ENCODE measurements at places on chromosomes 2 and 18.

DNA sequence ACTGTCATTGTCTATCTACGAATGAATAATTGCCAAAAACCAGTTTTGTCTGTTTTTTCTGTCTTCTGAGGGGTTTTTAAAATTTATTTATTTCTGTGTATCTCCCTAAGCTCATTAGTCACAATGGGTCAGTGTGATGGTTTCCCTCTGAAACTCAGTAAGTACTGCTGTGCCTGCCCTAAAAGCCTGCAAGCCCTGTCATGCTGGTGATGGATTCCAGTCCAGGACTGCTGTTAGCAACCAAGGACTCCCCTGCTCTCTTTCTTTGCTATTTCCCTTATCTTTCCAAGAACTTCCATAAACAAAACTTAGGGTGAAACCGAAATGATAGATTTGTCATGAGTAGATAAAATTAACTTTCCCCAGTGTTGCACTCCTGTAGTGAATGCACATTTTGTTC, 11.8 kb upstream of the DSG2 start:
- no peak for DNase-seq

DNA sequence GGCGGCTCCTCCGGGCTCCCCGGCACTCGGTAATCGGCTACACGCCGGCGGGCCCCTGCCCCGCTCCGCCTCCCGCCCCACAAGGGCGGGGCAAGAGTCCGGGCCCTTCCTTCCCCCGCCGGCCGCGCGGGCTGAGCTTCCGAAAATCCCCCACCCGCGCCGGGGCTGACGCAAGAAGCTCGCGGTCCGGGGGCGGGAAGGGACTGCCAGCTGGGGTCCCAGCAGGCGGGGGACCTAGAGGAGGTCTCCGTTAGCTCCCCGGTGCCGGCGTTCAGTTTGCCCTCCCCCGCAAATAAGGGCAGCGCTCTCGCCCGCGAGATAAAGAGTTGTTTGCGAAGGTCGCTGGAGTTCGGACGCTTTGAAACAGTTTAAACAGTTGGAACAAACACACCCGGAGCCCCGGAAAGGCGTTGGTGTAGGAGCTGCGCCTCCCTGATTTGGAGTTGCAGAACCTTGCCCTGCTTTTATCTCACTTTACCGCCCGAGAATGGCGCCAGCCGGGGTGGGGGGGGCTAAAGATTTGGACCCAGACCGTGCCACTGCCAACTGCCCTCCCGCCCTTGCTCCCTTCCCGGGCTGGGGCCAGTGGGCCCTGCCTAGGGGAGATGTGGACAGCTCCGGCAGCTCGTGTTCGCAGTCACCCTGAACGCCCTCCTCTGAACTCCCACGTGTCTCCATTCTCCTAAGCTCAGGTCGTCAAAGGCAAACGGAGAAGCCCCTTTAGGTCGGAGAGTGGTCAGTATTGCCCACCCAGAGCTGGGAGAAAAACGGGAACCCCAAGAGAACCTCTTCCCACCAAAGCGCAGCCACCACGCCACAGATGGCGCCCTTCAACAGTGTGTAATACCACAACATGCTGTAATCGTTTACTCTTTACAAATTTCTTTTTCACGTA, at the start of gene NFE2L2:
TSS of gene NFE2L2 (minus strand) at position 35 of the 895 bp plus-strand sequence. CDS start 151 bp downstream, outside the sequence.
- DNase-seq = peak; percentile 77

DNA sequence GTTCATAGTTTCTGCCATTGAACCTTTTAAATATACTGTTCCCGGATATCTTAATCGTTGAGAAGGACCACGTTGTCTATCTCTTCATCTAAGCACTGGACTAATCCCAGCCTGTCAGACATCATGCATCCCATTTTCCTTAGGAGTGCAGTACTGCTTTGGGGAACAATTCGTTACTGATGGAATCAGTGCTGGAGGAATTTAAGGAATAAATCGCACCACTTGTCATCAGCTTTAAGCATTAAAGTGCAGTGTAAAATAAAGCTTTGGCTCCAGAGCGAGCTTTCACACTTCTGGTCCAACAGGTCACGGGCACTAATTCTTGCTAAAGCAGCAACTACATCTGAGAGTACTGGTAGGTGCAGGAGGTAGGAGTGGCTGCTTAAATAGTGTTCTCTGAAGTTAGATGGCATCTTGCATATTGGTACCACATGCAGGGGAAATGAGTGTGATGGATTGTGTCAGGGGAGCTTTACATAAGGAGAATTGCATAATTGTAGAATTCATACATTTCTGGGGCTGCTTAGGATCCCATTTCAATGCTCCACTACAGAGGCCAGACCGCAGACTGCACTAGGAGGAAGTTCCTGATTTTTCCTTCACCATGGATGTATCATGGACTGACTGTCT, 105.7 kb upstream of the RASGRP3 start:
- DNase-seq = no peak

DNA sequence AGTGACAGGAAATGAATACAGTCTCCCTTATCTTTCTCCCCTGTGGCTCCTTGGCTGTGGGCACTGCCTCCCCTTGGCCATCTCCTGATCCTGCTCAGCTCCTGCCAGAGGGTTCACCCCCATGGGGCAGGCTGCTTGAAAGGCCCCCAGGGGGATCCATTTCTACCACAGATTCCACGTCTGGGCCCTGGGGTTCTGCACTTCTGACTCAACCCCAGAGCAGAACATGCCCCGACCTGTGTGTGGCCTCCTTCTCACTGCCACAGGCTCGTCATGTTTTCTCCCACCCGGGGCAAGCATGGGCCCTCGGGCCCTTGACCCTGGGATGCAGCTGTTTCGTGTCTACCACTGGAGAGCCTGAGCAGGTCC, 122.2 kb downstream of the ACKR3 start:
- DNase-seq = no peak

DNA sequence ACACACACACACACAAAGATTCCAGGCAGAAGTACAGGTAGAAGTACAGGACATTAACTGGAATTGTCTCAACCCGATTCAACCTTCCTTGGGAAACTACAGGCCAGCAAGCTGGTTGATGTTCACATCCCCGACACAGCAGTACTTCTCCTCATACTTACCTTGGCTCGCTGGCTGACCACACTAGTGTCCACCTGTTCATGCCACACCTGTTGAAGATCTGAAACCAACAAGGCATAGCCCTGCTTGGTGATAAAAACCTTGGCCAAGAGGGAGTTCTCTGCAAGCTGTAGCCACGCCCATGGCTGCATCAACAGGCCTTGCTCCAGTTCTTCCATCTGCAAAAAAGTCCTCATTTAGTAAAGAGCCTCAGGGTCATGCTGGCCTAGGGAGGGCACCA, 2.6 kb downstream of the NHEJ1 start:
- DNase-seq = no peak

- DNase-seq = peak; percentile 5
Measured at GRCh38 chr2:151361674-151362370, 4.4 kb downstream of the TNFAIP6 start.

DNA sequence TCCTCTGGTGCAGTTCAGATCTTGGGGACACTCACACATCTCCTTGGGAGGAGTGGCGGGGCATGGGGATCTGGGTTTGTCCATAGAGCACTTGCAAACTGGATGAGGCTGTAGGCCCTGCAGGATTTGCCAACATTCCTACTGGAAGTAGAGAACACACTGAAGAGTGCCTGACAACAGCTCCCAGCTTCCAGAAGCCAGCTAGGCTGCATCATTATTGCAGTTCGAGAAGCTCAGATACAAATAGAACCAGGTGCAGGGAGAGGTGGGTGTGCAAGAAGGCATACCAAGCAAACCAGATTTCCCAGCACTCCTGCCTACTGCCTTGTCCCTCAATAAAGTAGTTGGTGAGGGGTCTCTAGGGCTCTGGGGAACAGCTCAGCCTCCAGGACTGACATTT, 52.5 kb downstream of the RHOB start:
- DNase-seq = no peak

- DNase-seq = no peak
Measured at GRCh38 chr2:105803337-105803736, 58.6 kb downstream of the NCK2 start.

GRCh38 chr2:112305132-112305531, 29.7 kb downstream of the ZC3H6 start:
- no peak for DNase-seq

DNA sequence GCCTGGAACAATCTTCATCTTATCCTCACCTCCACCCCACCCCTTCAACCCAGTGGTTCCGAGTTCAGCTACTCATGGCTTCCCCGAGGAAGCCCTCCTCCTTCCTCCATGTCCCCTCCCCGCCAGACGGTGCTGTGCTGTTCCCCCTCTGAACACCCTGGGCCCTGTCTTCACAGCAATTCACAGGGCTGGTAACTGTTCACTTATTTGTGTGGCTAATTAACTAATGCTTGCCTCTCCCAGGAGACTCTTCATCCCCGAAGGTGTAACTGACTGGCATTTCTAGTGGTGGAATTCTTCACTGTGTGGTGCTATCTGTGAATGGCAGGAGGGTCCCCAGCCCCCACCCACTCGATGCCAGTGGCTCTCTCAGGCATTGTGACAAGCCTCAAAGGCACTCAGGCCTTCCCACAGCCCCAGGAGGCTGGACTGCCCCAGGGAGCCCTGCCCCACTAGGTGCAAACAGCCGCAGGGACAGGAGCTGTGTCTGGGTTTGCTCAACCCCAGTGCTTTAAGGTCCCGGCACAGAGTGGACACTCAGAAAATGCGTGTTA, 133.7 kb upstream of the ID2 start:
- DNase-seq = no peak

DNA sequence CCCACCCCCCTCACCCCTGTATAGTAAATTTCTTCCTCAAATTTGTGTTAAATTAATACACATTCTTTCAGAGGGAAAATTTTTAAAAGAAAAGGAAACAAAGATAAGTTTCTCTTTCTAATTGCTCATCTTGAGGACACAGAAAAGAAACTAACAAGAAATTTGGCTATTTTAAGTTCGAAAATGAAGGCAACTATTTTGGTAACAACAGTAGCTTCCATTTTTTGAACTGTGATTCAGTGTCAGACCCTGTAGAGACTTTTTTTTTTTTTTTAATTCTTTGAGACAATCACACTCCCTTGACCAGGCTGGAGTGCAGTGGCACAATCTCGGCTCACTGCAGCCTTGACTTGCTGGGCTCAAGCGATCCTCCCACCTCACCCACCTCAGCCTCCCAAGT, 194.9 kb downstream of the SS18 start:
- no peak for DNase-seq

DNA sequence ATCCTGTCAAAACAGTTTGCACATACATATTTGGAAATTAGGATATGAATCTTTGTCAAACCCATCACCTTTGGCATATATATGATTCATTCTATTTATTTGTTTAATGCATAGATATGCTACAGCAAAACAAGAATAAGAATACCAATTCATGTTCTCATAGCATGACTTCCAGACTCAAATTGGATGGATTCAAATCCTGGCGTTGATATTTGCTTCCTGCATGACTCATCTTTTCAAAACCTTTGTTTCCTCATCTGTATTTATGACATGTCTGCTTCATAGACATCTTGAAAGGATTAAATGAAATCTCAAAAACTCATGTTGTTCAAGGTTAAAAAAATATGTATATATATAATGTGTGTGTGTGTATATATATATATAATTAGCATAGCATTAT, 261.3 kb downstream of the MBD5 start:
- DNase-seq = no peak

- peak; percentile 28 for DNase-seq
Measured at GRCh38 chr18:2547477-2548087, 23.7 kb downstream of the METTL4 start.

DNA sequence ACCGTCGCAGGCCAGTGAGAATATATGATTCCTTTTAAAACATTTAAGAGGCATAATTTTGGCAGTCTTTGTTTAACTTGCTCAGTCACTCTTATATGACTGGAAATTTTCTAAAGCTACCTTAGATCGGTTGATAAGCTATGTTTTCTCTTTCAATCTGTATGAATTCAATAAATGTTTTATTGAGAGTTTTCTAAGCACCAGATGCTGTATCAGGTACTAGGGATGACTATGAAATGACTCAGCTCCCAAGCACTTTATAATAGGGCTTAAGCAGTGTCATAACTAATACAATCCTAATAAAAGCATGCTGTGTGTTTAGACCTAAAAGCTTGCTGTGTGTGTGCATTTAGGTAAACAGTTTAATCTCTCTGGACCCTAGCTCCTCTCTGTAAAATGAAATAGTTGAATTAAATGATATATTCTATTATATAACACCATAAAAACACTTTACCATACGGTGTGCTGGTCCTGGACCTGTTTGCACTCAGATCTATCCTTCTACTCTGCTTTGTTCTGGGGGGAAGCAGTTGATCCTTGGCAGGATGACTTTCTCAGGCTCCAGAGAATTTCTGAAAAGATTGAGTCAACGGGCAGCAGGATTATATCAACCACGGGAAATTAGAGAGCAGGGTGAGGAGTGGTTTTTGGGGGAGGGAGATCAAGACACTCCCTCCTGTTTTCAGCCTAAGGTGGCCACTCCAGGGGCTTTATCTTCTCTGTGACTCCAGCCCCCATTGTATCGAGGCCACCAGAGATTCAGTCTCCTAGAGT, 26.1 kb upstream of the SLC38A11 start:
- no peak for DNase-seq

DNA sequence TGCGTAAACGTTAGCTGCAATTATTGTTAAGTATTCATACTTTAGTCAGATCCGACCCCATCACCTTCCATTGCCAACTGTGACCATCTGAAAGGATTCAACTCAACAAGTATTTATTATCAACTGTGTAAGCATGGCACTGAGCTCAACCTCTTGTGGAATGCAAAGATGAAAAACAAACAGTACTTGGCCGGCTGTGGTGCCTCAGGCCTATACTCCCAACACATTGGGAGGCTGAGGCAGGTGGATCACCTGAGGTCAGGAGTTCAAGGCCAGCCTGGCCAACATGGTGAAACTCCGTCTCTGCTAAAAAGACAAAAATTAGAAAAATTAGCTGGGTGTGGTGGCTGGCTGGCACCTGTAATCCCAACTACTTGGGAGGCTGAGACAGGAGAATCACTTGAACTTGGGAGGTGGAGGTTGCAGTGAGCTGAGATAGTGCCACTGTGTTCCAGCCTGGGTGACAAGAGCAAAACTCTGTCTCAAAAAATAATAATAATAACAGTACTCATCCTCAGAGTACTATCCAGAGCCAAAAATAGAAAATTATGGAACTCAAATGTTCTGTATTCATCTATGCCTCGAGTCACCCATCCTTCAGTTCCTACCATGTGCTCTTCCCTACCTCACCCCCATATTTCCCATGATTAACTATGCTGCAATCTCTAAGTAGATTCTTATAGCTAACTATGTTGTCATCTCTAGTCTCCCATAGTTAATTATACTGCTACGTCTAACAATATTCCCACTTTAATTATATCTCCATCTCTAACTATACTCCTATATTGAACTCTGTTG, 8.6 kb upstream of the MREG start:
- no peak for DNase-seq

- DNase-seq = no peak
Measured at GRCh38 chr2:55961318-55961911, 37.8 kb upstream of the EFEMP1 start.
